ENCODE measurements at places on chromosomes 7 and 10.

DNA sequence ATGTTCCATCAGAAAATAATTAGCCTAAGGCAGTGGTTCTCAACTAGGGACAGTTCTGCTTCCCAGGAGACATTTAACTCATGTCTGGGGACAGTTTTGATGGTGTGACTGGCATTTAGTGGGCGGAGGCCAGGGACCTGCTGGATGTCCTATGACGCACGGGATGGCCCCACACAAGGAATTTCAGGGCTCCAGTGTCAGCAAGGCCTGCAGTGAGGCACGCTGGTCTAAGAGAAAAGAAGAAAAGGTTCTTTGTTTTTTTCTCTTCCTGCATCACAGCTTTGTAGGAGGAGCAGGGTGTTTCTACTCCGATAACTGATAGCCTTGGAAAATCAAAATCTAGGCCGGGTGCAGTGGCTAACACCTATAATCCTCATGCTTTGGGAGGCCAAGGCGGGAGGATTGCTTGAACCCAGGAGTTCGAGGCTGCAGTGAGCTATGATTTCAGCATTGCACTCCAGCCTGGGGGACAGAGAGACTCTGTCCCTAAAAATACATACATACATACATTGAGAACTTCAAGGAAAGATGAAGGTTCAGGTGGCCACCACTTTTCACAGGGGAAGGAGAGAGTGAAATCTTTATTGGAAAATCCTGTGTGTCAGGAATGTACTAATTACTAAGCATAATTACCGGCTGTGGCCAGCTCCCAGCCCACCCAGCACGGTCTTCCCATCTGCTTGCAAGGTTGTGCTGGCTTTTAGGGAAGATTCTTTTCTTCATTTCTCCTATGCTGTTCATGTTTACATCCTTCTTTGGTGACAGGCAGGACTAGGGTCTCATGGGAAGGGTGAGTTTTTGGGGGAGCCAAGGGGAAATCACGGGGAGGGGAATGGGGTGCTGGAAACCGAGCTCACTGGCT, 150.4 kb downstream of the ACTR3B start:
- DNase-seq = no peak

GRCh38 chr10:100907175-100907574, 5.6 kb upstream of the SLF2 start:
- no peak for DNase-seq

- DNase-seq = no peak
Observed at GRCh38 chr10:125983161-125983560, 86.8 kb downstream of the FANK1 start.

- no peak for DNase-seq
Observed at GRCh38 chr7:25105911-25106310, 19.1 kb downstream of the CYCS start.

DNA sequence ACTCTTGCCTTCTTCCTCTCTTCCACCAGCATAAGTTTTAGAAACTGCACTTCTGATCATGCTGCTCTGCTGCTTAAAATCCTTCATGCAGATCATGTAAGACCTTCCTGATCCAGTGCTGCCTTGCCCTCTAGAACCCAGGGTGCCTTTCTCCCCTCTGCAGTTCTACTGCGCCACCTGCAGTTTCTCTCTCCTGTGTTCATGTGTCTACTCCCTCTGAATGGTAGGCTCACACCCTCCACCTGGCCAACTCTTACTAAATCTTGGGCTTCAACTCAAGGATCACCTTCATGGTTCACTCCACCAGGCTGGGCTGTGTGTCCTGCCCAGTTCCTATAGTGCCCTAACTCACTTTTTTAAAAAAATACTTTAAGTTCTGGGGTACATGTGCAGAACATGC, 174.6 kb upstream of the ITGB1 start:
- peak; percentile 46 for DNase-seq

- DNase-seq = no peak
Observed at GRCh38 chr7:36441344-36442022, 51.8 kb downstream of the ANLN start.

- no peak for DNase-seq
Observed at GRCh38 chr10:56622335-56622973, 261.4 kb upstream of the ZWINT start.

- no peak for DNase-seq
Observed at GRCh38 chr10:72328045-72328828, 26.5 kb downstream of the DNAJB12 start.

DNA sequence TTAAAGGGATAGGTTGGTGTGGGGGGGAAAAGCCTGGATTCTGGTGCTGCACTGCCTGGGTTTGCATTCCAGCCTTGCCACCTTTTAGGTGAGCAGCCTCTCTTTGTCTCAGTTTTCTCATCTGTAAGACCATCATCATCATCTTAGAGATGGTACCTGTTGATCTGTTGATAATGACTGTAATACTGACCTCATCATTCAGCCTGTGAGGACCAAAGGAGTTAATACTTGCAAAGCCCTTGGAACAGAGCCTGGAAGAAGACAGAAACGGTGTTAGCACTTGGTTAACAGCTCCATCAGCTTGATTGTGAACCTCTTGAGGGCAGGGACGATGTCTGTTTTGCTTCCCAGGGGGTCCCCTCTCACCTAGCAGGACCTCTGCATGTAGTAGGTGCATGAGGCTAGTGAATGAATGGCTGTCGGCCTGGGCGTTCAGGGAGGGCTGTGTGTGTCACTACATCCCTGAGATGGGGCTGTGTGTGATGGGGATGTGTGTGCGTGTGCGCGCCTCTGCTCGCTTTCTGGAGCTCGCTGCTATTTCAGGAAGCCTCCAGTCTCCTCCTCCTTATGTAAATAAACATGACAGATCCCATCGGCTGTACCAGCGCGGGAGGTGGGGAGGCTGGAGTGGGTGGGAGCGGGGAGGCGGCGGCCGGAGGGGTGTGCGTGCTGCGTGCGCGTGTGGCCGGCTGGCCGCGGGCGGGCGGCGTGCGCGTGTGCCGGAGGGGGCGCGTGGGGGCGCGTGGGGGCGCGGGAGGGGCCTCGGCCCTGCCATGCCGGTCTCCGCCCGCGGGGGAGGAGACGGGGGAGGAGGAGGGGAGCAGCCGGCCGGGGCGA, 61.2 kb downstream of the NEURL1 start:
- DNase-seq = no peak

GRCh38 chr7:73718438-73718881, 1.0 kb downstream of the STX1A start:
- no peak for DNase-seq

GRCh38 chr7:20529260-20529659, 86.2 kb upstream of the ABCB5 start:
- DNase-seq = no peak

GRCh38 chr7:153432063-153432462, 620.1 kb upstream of the DPP6 start:
- DNase-seq = no peak

GRCh38 chr7:5646846-5647245, 134.6 kb downstream of the RNF216 start:
- no peak for DNase-seq

- DNase-seq = no peak
Observed at GRCh38 chr7:15692501-15693020, 6.1 kb upstream of the MEOX2 start.

- DNase-seq = no peak
Observed at GRCh38 chr10:46285300-46285699, 1.5 kb upstream of the ANTXRL start.

- no peak for DNase-seq
Observed at GRCh38 chr10:17872191-17873091, 63.3 kb downstream of the MRC1 start.

DNA sequence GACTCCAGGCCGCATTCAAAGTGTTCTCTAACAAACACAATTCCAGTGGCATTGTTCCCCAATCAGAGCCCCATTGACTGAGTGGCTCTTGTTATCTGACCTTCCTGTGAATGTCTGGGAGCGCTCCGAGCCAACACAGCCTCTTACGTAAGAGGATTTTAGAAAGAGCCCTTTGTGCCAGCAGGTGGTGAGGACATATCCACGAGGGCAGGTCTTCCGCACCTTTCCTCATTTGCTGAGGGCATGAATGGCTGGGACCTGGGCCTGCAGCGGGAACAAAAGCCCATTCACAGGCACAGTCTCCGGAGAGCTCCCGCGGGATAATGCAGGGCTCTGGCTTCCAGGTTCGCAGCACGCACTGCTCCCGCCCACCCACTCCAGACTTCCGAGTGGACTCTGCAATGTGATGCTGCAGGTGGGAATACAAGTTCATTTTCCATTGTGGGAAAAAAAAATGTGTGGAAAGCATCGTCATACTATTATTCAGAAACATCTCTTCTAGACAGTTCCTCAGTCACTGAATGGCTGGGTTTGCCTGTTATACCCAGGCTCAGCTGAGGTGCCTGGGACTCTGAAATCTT, 295.0 kb upstream of the IGFBP3 start:
- DNase-seq = no peak

DNA sequence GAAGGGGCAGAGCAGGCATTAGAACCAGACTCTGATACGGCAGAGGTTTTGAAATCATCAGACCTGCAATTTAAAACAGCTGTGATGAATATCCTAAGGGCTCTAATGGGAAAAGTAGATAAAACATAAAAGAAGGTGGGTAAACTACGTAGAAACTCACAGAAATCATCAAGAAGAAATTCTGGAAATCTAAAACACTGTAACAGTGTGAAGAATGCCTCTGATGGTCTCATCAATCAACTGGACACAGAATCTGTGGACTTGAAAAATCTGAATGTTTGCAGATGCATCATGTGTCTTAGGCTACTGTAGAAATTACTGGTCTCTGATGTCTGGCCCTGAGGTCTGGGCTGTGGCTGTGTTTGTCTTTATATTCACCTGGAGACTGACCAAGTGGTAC, 173.0 kb upstream of the NPS start:
- DNase-seq = no peak

DNA sequence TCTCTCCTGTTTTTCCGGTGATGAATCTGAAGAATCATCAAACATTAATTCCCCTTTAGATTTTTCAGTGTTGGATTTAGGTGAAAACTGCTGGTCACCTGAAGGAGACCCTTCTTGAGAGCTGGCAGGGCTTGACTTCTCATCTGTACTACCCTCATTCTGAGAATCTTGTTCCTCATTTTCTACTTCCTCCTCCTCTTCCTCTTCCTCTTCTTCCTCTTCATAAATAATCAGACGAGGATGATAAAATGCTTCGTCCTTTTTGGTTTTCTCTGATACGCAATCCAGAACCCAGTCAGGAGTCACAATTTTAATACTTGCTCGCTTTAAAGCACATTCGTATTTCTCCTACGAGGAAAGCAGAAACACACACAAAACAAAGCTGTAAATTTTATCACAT, 26.9 kb downstream of the PAXIP1 start:
- no peak for DNase-seq

- no peak for DNase-seq
Observed at GRCh38 chr10:48193556-48193955, 80.9 kb downstream of the FRMPD2 start.

GRCh38 chr7:44395067-44395466, 69.7 kb upstream of the CAMK2B start:
- DNase-seq = no peak

- DNase-seq = no peak
Observed at GRCh38 chr10:74556072-74556705, 270.2 kb upstream of the KAT6B start.

- DNase-seq = no peak
Observed at GRCh38 chr7:27603813-27604212, 58.9 kb downstream of the HIBADH start.

DNA sequence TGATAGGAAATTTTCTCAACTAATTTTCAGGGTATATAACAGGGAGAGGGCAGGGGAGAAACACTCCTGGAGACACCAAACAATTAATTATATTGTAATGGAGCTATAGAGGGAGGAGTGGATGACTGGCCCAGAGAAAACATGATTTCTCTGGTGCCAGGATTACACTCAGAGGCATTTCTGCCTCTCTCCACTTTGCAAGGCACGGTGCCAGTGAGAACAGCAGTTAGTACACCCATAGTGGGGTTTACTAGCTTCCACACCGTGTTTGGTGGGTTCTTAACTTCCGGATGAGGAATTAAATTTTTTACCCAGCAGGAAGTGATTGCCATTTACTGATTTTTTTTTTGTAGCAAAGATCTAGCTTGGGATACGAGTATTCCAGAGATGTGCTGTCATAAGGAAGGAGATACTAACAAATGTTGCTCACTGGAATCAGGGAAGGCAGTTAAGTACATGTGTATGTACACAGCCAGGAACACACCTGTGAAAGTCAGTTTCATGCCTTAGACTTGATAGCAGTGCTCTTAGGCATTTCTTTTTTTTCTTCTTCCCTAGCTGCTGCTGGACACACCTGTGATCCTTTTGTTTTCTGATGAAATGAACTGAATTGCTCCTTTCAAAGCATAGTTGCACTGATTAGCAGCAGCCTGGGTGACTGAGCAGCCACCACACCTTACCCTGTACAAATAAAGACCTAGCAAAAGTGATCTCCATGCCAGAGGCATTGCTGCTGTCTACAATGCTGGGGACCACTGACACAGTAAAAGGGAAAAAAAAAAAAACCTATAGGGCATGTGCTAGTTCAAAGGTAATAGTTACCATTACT, 58.1 kb downstream of the POLL start:
- no peak for DNase-seq

DNA sequence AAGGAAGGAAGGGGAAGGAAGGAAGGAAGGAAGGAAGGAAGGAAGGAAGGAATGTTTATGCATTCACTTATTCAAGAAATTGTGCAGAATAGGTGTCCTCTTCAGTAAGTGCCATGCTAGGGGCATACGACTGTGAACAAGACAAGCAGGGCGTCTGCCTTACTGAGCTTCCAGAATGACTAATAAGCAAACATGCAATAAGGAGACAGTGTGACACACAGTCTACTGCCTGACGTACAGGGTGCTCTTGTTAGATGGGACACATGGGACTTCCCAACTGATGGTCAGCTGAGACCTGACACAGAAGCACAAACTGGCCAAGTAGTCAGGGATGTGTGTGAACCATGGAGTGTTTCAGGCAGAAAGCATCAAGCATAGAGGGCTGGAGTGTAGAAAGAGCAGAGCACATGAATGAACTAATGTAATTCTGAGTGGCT, 18.2 kb downstream of the DNAJC12 start:
- no peak for DNase-seq

- no peak for DNase-seq
Observed at GRCh38 chr7:824081-824480, 8.2 kb upstream of the SUN1 start.

DNA sequence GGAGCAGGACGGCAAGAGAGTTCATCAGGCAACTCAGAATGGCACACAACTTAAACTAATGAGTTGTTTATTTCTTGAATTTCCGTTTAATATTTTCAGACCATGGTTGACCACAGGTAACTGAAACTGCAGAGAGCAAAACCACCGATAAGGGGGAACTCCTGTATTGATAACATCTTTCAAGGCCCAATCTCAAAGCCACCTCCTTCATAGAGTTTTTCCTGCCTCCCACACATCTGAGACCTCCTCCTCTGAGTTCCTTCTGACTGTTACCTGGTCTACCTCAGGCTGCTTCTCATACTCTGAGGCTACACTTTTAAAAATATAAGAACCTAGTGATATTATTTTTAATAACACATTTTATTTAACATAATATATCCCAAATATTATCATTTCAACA, 341.5 kb upstream of the NPVF start:
- DNase-seq = no peak

DNA sequence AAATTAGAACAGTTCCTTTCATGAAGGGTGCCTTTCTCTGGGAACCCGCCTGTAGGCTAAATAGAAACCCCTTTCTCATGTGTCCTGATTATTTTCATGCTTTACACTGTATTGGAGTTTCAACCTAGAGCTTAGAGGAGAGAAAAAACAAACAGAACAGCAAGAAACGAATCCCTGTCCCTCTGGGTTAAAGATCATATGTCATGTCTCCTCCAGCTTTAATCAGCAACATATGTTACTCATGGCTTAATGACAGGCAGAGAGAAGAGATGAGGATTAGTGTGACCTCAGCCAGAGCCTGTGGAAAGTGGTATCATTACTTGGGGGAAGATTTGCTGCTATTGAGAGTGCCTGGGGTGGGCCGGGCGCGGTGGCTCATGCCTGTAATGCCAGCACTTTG, 32.1 kb downstream of the CRCP start:
- no peak for DNase-seq

- DNase-seq = no peak
Observed at GRCh38 chr10:34528320-34528719, 286.8 kb downstream of the PARD3 start.
